Occipital lobe (tissue), 3 donors: ENCODE measurements at places on chromosomes 7 and 10. TPM values are rescaled to one million over a fixed set of nuclear protein-coding genes. Genes with fewer than 3 reads are reported as not detected.

- DNase-seq, result no peak
Observed at GRCh38 chr7:6307762-6308161, 35.3 kb upstream of the CYTH3 start.

C7orf57 gene
- 0.78 TPM for total RNA-seq

DNA sequence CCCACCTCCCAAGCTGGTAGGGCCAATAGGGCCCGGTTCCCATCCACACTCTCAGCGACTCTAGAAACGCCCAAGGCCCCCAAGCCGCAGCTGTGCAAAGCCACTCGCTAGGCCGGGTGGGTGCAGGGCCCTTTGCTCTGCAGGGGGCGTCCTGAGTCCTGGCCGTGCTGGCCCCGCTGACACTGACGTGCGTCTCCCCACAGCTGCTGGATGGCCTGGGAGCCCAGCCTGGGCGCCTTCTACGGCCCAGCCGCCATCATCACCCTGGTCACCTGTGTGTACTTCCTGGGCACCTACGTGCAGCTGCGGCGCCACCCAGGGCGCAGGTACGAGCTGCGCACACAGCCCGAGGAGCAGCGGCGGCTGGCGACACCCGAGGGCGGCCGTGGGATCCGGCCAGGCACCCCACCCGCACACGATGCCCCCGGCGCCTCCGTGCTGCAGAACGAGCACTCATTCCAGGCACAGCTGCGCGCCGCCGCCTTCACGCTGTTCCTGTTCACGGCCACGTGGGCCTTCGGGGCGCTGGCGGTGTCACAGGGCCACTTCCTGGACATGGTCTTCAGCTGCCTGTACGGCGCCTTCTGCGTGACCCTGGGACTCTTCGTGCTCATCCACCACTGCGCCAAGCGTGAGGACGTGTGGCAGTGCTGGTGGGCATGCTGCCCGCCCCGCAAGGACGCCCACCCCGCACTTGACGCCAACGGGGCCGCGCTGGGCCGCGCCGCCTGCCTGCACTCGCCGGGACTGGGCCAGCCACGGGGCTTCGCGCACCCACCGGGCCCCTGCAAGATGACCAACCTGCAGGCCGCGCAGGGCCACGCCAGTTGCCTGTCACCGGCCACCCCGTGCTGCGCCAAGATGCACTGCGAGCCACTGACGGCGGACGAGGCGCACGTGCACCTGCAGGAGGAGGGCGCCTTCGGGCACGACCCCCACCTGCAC lies 31.6 kb upstream of the KNDC1 start:
- no peak for DNase-seq

DNA sequence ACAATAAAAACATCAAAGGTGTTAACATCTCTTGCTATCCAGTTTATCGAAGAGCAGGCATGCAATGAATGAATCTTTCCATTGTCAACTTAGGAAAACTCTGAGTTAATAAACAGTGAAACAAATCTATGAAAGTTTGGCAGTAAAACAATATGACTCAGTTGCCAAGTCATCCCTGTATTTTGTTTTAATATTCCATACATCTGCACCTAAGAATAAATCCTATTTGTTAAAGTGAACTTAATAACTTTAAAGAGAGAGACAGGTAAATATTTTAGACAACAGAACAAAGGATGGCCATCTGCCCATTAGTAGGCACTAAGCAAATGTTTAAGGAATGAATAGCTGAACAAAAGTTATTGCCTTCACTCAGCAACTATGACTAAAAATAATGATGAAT lies 700.5 kb upstream of the CELF2 start:
- DNase-seq, result no peak

DNA sequence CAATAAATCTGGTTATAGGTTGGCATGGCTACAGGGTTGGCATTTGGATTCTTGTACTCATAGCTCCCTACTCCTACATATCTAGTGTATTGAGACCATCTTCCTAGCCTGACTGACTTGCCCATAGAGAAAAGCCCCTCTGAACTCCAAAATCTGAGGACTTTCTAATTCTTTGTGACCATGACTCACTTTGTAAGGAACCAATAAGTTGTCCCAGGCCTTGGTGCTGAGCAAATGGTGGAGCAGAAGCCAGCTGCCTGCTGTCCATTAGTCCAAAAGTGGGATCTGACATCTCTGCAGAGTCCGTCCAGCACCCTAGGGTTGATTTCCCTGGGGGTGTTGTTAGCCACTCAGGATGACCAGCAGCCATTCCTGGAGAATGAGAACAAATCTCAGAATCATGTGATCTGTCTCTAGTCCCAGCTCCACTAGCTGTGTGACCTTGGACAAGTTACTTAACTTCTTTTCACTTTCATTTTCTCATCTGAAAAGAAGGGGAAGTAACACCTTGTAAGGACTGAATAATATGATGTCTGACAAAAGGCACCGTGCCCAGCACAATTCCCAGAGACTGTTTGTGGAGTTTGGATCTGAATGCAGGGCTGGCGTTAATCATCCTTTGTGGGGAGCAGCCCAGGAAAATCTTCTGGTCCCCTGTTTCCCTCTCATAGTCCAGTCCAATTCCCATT lies 44.1 kb downstream of the MTURN start:
- no peak for DNase-seq

- no peak for DNase-seq
Observed at GRCh38 chr7:65001291-65001814, 5.1 kb downstream of the ERV3-1 start.

- DNase-seq, result no peak
Observed at GRCh38 chr10:61899069-61899531, 2.4 kb upstream of the ARID5B start.

PRRT4 gene
- total RNA-seq, result 2.7 TPM

CAV1 gene
- 12.0 TPM for total RNA-seq

SAMD8 gene
- 83.1 TPM for total RNA-seq

DNA sequence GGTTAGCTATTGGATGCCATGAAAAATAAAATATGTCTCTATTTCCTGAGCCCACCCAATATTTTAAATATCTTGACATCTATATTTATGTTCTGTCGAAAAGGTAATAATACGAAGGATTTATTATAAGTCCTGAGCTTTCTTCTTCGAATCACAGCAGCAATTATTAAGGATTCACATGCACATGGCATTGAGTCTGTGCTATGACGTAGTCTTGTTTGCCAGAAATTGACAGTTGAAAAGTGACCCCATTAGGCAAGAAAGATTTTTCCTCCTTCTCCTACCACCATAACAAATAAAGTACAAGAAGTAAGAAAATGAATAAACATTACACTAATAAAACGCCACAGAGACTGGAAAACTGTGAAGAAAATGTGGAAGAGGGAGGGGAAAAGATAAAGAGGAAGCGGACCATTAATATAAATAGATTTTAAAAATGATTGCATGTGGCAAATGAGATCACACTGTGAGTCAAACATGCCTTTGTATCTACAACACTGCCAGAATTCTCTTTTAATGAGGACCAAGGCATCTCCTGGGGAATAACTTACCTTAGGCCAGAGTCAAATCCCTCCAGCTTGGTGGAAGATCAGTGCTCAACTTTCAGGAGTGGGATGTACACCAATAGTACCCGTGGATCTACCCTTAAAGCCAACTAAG lies 21.6 kb downstream of the FZD1 start:
- no peak for DNase-seq

DNA sequence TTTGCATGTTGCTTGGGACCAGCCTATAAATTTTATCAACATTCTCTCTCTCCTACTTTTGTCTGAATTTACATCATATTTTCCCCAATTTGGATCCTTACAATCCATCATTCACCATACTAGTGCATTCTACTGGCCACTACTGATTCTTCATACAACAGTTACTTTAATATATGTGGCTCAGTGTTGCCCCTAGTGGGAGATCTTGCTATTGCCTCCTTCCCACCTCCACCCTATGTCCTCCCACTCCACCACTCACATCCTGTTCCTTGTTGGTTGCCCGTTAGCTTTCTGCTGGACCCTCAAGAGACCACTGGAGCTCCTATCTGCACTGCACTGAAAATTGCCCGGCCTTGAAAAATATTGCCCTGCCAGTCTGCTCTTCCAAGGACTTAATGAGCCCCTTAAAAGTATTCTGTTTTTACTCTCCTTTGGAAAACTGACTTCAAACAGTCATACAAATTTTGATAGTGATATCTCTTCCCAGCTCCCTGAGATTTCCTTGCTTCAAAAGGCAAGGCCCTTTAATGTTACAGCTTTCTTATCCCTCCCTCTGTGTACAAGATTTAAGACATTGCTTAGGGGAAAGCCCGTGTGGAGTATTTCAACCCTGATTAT lies 243.2 kb upstream of the TMEM229A start:
- no peak for DNase-seq

UCN3 gene
- total RNA-seq, result not detected

TMEM196 gene
- total RNA-seq, result 10.1 TPM

GRCh38 chr7:39433550-39433949 lies 132.7 kb upstream of the YAE1 start:
- no peak for DNase-seq
